Activated CD4-positive, alpha-beta T cell treated with anti-CD3 and anti-CD28 coated beads for 36 hours (primary cell): ENCODE measurements at places on chromosomes 6 and 20. TPM values are rescaled to one million over a fixed set of nuclear protein-coding genes. Genes with fewer than 3 reads are reported as not detected.

The RAET1E gene
- total RNA-seq, result not detected

The TFAP2B gene
- total RNA-seq, result not detected

The CST4 gene
- not detected for total RNA-seq

The SMAP1 gene
- total RNA-seq, result 24.8 TPM

The AGER gene
- total RNA-seq, result 28.0 TPM

- no peak for DNase-seq
Observed at GRCh38 chr6:48073976-48074767, 36.8 kb downstream of the PTCHD4 start.

DNA sequence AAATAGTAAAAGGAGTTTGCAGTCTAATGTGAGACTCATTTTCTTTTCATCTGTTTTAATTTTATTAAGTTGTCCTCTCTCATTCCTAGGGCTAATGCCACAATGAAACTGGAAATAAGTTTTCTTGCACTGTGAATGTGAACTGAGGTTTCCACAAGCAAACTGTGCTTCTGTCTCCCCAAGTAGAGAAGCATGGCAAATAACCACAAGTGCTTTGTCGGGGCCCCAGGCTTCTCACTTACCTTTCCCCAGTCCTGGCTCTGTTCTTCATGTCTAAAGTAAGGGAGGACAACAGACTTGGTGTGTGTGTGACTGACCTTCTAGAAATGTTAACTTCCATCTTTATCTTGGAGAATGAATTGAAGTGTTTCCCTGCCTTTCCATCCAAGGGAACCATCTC is 80.8 kb downstream of the CBFA2T2 start:
- no peak for DNase-seq

GRCh38 chr6:45299096-45299581 is 29.0 kb upstream of the RUNX2 start:
- no peak for DNase-seq

GRCh38 chr20:61477451-61477861 is 225.4 kb downstream of the CDH4 start:
- DNase-seq, result no peak

DNA sequence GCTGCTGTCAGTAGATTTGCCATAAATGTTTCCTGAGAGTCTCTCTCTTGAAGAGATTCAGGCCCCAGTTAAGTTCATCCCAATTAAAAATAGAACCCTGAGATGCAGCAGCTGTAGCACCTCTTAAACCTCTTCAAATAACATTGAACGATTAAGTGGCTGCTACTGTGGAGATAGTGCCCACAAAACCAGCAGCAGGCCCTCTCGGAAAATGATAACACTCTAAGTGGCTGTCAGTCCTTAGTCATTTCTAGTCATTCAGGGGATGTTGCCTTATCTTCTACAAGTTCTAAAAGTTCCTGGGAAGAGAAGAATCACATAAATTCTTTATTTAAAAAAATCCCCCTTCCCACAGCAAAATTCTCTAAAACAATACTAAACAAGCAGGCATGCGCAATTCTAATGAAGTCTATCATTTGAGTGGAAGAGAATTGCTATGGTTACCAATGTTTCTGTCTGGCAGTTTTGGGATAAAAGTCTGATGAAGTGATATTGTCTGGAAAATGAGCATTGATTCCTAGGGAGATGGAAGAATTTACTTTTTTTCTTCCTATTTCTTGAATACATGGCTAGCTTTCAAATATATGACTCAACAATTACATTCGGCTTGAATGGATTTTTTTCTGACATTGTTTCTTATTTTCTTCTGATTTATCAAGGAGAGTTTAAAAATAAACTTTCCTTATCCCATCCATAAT is 131.9 kb downstream of the TRMT11 start:
- no peak for DNase-seq

- DNase-seq, result no peak
Observed at GRCh38 chr6:22749696-22750095, 180.3 kb downstream of the HDGFL1 start.

- no peak for DNase-seq
Observed at GRCh38 chr6:114151064-114151690, 180.2 kb upstream of the HDAC2 start.

DNA sequence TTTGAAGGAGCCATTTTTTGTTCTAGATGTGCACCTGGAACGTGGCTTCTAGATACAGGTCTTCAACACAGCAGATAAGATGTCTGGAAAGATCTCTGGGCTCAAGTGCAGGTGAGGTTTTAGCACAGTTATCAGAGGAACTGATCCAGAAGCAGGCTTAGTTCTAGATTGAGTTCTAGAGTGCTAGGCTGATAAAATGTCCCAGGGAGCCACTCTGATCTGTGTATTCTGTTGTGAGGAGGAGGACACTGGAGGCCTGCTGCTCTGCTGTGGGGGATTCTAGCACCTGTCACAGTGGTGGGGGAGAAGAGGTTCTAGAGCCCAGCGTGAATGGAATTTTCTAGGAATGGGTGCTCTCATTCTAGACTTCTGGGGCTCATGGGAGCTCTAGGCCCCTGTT is 12.0 kb upstream of the CCM2L start:
- no peak for DNase-seq

DNA sequence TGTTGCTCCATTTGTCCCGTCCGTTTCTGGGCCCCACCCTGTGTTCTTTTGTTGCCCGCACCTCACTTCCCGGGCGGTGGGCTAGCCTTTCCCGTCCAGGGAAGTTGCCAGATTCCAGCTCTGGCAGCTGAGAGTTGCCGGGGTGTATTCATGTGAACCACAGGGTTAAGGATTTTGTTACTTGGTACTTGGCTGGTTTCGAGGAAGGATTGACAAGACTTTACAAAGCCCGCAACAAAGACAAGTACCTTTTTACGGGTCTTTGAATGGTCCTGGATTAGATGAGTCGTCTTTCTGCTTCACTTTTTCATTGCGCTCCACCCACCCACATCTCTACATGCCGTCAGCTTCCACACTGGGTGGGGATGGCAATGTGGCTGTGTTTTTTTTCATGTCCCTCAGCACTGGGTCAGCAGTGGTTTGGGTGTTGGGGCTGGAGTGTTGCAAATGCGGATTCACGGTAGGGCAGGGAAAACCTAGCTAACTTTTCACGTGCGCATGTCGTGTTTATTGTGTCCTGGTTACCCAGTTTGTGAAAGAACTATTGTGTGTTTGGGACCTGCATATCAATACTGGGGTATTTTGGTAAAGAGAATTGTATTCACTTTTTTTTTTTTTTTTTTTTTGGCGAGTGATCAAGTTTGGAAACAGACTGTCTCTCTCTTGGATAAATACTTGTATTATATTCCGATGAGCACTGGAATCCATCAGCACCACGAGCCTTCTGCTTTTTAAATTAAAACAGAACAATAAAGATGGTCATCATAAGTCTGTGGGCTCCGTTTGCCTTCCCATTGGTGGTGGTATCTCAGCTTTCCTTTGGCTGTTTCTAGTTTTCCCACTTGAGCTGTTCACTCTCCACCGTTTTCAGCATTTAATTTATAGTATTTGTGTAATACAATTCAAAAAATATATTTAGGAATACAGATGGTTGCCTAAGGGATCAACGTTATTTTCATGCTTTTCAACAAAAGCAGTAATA is 1.2 kb downstream of the DUSP22 start:
- peak; percentile 61 for DNase-seq

DNA sequence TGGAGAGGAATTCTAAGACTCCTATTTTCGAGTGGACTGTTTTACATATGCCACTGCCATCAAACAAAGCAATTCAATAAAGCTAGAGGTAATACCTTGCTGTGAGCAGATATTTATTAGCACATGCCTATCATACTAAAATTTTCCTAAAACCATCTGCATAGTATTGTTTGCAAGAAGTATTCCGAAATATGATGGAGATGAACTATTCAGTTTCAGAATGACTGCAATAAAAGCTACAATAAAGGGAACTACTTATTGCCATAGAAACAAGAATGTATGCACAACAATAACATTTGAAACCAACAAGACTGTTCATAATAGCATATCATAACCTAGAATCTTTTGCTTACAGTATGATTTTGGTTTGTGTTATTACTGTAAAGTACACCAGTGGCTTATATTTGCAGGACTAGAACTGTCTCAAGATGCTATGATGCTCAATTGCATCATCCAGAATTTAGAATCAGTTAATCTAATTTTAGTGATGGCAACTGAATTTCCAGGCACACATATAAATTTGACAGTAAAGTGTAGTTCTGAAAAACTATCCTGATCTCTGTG is 144.3 kb downstream of the GRIK2 start:
- DNase-seq, result no peak

DNA sequence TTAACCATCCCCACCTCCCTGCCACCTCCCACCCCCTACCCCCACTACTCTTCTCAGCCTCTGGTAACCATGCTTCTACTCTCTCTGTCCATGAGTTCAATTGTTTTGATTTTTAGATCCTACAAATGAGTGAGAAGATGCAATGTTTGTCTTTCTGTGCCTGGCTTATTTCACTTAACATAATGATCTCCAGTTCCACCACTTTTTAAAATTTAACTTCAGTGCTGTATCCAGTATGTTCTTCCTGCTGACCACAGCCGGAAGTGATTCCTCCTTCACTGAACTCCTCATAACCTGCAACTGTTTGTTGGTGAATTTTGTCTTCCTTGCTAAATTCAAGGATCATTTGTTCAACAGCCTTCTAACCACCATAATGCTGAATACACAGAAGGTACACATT is 3.9 kb downstream of the MAP7 start:
- no peak for DNase-seq

DNA sequence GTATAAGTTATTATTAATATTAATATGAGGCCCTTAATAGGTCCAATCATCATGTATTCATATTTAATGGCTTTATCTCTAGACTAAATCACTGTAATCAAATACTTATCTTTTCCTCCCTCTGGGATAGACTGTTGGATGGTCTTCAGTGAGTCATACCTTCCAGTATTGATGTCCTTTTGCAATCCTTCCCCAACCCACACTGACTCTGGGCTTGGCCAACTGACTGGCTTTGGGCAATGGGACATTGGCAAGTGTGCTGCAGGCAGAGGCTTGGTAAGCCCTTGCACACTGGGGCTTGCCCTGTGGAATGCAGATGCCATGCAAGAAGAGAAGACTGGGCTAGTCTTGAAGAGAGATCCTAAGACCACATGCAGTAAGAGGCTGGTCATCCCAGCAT is 136.6 kb downstream of the CCDC170 start:
- DNase-seq, result no peak

GRCh38 chr6:167163476-167164011 is 5.8 kb upstream of the GPR31 start:
- no peak for DNase-seq

- no peak for DNase-seq
Observed at GRCh38 chr20:11060423-11061185, 386.8 kb upstream of the JAG1 start.

DNA sequence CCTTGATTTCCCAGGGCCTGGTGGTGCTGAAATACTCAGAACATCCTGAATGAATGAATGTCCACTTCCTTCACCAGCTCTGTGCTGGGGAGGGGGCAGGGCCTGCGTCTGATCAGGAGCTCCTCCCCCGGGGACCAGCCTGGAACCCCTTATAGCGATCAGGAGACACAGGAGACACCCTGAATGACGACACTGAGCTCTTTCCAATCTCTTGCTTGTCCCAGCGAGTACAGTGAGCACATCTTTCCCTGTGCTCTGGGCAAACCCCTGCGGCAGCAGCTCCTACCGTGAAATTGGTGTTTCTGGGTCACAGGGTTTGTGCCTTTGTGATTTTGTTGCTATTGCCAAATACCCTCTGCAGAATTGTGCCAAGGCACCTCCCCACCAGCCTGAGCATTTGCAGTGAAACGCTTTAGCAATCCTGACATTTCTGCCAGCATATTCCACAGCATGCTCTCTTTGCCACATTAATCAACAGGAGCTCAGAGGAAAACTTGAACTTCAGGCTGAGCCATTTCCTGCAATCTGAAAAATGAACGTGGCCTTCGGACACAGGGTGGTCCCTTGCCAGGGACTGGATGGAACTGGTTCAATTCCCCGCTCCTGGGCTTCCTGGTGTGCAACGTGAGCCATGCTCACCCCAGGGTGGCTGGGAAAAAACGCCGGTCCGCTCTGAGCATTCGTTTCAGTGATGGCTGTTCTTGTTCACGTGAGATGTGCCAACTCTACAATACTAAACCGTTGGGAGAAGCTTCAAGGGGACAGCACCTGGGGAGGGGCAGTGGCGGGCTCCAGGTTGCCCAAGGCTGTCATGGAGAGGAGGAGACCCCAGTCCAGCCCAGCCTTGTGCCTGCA is 23.1 kb upstream of the MRGBP start:
- DNase-seq, result no peak
